ENCODE measurements at places on chromosomes 3 and 15. TPM values are rescaled to one million over a fixed set of nuclear protein-coding genes. Genes with fewer than 3 reads are reported as not detected.

The SAMMSON gene
- total RNA-seq: not detected

The CPN2 gene
- not detected for total RNA-seq

The P2RY1 gene
- total RNA-seq: 0.46 TPM

The MNS1 gene
- 2.7 TPM for total RNA-seq

The IDH2 gene
- 52.5 TPM for total RNA-seq

The LTF gene
- not detected for total RNA-seq

The MGLL gene
- 65.9 TPM for total RNA-seq

The GABRR3 gene
- not detected for total RNA-seq

The RNU5B-1 gene
- not detected for total RNA-seq

The GHRL gene
- total RNA-seq: not detected

The SLC12A8 gene
- total RNA-seq: 1.3 TPM

The SPATA12 gene
- 0.52 TPM for total RNA-seq

The DUOXA2 gene
- not detected for total RNA-seq
